Posterior cingulate gyrus (tissue), 11 donors: ENCODE measurements at places on chromosomes 4 and X.

DNA sequence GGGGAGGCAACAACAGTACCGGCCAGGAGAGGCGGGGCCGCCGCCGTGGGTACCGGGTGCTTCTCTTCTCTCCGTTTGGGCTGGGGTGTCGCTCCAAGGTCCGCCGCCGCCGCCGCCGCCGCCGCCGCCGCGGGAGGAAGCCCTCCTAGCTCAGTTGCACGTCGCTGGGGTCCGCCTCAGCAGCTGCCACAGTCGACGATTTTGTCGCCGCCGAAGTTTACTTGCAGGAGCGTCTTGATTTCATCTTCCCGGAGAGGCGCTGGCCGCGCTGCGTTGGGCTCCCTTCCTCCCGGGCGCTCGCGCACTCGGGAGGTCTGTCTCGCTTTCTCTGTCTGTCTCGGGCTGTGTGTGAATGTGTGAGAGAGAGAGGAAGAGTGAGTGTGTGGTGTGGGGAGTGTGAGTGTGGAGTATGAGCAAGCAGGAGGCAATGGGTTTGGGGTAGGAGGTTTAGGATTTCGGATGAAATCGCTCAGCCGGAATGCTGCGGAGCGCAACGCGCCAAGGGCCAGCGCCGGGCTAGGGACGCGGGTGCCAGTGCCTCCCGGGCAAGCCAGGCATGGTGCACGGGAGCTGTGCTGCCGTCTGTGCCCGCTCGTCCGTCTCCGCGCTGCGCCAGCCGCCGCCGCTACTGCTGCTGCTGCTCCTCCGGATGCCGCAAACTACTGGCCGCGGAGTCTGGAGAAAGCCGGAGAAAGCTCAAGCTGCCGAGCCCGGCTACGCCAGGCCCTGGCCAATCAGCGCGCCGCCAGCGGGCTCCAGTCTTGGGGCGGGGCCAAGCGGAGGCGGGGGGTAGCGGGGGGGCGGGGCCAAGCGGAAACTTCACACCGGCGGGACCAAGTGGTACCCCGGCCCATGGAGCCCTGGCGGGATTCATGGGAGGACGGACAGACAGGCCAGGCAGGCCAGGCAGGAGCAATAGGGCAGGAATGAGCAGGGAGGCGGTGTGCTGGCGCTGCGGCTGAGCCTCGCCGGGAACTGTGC is at the start of gene PCDH19:
PCDH19 (minus strand) TSS at position 664 of the 981 bp plus-strand sequence. CDS start 1,676 bp downstream, outside the sequence.
- DNase-seq = peak; percentile 95

- no peak for DNase-seq
These were observed 18.7 kb upstream of the DDIT4L start for GRCh38 chr4:100208964-100209363.

DNA sequence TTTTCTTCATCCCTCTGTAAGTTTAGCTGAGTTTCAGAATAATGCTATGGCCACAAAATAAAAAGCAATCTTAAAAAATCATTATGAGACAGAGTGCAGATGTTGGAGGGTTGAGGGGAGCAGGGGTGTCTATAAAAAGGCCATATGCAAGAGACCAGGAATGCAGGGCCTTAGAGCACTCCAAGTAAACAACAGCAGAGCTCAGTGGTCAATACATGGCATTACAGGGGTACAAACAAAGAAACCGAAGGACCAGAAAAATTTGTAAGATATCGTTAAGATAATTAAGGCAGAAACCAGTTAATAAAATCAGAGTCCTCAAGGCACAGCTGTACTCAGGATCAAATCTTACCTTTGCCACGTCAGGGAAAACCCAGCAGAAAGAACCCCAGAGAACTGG is 28.4 kb upstream of the NDST3 start:
- DNase-seq = no peak

- DNase-seq = no peak
These were observed 13.1 kb downstream of the ZNF81 start for GRCh38 chrX:47849778-47850177.
